ENCODE measurements at places on chromosomes 5 and 9. TPM values are rescaled to one million over a fixed set of nuclear protein-coding genes. Genes with fewer than 3 reads are reported as not detected.
A peak's percentile ranks its signal among the peaks of the same experiment; 100 is the strongest.

Gene KDM4C
- 14.3 TPM for polyA plus RNA-seq

Gene NUDT12
- 14.7 TPM for polyA plus RNA-seq

Gene CNTNAP3
- not detected for polyA plus RNA-seq

Gene DND1
- polyA plus RNA-seq = not detected

Gene LRRC26
- polyA plus RNA-seq = not detected

Gene AHRR
- 2.5 TPM for polyA plus RNA-seq

Gene ATP6V0E1
- polyA plus RNA-seq = 106 TPM

Gene TMEM232
- polyA plus RNA-seq = 0.70 TPM

Gene ADAMTSL2
- 2.6 TPM for polyA plus RNA-seq

Gene SPINK13
- polyA plus RNA-seq = 0.25 TPM

GRCh38 chr5:54904425-54904824 lies 81.0 kb downstream of the ESM1 start:
- DNase-seq = no peak

DNA sequence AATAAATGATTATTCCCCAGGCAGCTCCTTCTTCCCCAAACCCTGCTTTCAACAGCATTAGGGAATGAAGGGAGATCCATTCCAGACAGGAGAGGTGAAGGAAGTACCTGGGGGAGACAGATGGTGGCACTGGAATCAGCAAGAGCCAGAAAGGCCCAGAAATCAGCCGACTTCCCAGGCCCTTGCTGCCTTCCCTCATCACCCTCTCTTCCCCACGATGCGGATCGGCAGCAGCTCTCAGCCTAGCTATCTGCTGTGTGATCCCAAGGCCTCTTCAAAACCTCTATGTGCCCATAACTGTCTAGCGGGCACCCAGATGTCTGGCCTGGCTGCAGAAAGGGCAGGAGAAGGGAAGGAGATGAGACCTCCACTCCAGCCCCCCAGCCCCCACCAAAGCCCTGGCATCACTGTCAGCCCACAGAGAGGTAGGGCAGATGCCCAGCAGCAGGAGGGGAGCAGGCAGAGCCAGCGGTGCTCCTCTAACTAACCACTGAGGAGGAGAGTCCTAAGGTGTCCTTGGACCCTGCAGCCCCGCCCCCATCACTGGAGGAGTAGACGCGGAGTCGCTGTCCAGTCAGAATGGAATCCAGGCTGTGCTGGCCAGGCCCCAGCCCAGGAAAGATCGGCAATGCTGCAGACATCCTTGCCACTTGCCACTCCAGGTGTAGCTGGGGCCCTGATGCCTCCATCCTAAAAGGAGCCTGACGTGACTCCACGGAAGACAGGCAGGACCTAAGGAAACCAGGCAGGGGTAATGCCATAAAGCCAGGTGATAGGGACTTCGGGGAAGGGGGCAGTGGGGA lies 12.7 kb downstream of the CNTFR start:
- peak; percentile 49 for DNase-seq

DNA sequence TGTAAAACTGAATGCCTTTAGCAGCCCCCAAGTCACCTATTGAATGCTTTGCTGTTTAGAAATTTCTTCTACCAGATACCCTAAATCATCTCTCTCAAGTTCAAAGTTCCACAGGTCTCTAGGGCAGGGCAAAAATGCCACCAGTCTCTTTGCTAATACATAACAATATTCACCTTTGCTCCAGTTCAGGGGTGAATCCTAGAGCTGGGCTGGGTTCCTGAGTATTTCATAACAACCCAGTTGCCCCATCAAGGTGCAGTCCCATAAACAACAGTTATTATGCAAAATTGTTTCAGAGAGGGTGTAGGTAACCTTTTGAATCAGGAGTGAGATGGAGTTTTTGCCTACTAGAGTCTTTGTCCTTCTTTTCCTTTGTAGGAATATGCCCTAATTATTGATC lies 19.0 kb upstream of the C1QTNF3 start:
- DNase-seq = no peak

DNA sequence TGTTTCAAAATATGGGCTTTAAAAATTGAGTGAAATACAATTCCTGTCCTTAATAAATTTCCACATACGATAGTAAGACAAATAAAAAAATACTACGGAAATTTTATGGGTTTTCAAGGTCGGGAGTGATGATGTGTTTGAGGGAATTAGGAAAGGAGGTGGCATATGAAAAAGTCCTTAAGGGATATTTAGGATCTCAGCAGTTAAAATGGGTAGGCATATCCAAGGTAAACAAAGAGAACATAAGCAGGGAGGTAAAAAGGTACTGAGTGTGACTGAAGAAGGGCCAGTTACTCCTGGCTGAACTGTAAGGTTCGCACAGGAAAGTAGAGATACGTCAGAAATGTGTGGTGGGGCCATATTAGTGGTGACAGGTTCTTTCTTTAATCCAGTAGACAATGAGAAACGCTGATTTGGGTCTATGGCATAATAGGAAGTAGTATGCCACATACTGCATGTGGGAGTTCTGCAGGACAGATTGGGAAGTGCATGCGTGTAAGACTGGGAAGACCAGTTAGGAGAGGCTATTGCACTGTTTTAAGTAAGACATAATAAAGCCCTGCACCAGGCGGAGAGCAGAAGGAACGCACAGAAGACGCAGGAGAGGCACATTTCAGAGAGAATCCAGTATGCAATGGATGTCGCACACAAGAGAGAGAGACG lies 937 bp upstream of the HMGCR start:
- peak; percentile 64 for DNase-seq

- DNase-seq = no peak
Measured at GRCh38 chr9:110890416-110890815, 147.9 kb downstream of the LPAR1 start.

- DNase-seq = no peak
Measured at GRCh38 chr5:64806537-64806936, 37.8 kb downstream of the CWC27 start.

DNA sequence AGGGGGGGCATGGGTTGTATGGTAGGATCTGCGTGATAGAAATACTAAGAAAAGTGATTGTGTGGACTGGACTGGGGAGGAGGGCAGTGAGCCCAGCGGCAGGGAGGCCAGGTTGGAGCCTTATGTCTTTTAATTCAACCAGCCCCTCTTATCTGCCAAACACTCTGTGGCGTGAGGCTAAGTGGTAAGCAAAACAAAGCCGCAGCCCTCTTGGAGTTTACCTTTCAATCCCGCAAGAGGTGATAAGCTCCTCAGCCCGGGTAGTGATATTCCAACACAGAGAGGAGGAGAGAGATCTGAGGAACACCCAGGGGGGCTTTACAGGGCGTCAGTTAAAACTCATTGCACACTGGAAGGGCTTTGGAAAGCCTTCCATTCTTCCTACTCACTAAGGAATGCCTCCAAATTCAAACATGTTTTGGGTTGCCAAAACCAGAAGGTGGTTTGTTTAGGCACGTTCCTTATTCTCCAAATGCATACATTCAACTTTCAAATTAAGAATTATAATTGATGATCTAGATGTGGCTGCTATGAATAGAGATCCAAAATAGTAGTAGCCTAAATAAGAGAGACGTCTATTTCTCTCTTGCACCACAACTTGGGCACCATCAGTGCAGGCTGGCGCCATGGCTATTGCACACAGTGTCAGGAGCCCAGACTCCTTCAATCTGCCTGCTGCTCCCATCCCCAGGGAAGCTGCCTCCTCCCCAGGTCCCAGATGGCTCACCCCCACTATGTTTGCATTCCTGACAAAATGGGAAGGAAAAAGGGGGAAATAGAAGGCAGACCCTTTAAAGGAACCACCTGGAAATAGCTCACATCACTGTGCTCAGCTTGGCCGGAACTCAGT lies 75.1 kb upstream of the FSTL4 start:
- no peak for DNase-seq

DNA sequence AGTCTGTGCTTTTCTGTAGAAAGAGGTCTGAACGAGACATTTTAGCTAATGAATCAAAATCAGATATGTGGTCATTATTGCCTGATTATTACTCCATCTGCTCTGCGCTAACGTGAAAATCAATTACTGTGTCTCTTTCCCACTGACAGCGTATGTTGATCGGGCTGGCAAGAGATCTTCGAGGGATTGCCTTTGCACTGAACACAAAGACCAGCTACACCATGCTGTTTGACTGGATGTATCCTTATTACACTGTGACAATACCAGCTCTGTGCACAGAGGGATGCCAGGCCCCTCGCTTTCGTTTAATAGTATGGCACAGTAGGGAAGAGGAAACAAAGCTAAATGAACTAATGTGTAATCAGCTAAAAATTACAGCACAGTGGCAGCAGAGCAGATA lies 103.7 kb upstream of the TLX3 start:
- no peak for DNase-seq

GRCh38 chr9:107299437-107299836 lies 16.4 kb downstream of the RAD23B start:
- no peak for DNase-seq

- DNase-seq = peak; percentile 64
Measured at GRCh38 chr5:111975133-111975532, 218.1 kb upstream of the NREP start.

GRCh38 chr9:88053856-88054501 lies 79.6 kb upstream of the CDK20 start:
- no peak for DNase-seq

GRCh38 chr5:109739741-109740728 lies 50.3 kb downstream of the MAN2A1 start:
- no peak for DNase-seq

- DNase-seq = no peak
Measured at GRCh38 chr9:118929287-118929686, 439.9 kb downstream of the BRINP1 start.

- peak; percentile 59 for DNase-seq
Measured at GRCh38 chr5:134439210-134439654, 27.6 kb upstream of the CDKN2AIPNL start.

- peak; percentile 88 for DNase-seq
Measured at GRCh38 chr5:142215915-142216681, 107.5 kb downstream of the NDFIP1 start.

DNA sequence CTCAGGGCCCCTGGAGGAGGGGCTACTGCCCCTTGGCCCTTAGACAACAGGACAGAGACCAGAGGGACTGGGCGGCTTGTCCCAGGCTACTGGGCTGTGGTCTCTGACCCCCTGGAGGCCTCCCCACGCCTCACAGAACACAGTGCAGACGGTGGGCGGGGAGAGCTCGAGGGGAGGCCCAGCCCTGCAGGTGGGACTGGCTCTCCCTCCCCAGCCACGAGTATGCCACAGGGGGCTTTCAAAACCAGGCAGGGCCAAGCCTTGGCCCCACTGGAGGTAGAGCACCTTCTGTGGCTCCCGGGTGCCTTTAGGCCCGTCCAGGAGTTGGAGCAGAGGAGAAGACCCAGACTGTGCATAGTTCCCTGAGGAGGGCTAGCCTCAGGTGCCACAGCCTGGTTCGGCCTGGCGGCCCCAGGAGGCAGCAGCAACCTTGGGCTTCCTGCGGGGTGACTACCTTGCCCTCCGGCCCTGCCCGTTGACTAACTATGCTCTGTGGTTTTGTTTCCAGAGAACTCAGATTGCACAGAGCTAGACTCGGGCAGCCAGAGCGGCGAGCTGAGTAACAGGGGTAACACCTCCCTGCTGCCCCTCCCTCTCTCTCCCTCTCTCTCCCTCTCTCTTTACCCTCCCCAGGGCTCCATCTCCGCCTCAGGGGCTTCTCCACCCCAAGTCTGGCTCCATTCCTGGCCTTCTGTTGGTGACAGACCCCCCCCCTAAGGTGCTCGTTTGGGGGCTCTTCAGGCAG lies 15.5 kb downstream of the CARD19 start:
- DNase-seq = no peak

- no peak for DNase-seq
Measured at GRCh38 chr5:669111-669841, 23.9 kb downstream of the TPPP start.

- no peak for DNase-seq
Measured at GRCh38 chr9:7210854-7211637, 453.3 kb downstream of the KDM4C start.

GRCh38 chr5:78747705-78748359 lies 99.3 kb upstream of the LHFPL2 start:
- DNase-seq = peak; percentile 75

- DNase-seq = no peak
Measured at GRCh38 chr5:305459-305858, 16.1 kb upstream of the AHRR start.

DNA sequence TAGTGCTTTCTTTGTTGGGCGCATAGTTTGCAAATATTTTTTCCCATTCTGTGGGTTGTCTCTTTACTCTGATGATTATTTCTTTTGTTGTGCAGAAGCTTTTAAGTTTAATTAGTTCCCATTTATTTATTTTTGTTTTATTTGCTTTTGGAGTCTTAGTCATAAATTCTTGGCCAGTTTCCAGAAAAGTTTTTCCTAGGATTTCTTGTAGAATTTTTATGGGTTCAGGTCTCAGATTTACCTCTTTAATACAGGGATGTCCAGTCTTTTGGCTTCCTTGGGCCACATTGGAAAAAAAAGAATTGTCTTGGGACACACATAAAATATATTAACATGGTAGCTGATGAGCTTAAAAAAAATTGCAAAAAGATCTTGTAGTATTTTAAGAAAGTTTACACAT lies 122.0 kb downstream of the WDR70 start:
- no peak for DNase-seq

GRCh38 chr9:79656169-79656568 lies 84.4 kb downstream of the TLE4 start:
- no peak for DNase-seq

DNA sequence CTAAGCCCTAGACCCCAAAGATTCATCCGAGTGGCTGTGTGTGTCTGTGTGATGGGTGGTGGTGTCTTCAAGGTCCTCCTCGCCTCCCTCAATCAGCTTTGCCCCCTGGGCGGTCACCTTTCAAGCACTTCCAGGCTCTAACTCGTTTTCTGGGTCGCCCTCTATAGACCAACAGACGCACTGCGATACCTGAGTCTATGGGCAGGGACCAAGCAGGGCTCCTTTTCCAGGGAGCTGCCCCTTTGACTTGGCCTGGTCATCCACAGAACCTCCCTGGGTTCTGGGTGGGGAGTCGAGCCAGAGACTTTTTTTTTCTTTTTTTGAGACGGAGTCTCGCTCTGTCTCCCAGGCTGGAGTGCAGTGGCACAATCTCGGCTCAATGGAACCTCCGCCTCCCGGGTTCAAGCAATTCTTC lies 1.1 kb downstream of the SLC27A4 start:
- peak; percentile 48 for DNase-seq

GRCh38 chr5:54309276-54309675 lies 1.1 kb downstream of the ARL15 start:
- peak; percentile 21 for DNase-seq

GRCh38 chr5:179314606-179315355 lies 30.5 kb downstream of the ADAMTS2 start:
- no peak for DNase-seq

DNA sequence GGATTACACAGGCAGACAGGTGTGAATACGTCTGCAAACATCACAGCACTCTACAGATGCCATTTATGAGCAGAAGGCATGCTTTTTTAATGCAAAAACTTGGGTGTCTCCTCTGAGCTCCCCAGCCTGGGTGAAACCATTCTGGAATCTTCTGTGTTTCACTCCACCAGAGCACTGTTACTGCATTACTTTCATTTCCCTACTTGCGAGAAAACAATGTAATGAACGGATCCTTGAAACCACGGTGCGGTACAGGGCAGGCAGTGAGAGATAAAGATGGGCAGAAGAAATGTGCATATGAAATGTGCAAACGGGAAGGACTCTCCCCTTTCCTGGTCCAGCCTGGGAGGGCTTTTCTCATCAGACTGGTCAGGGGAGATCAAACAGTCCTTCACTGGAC lies 584.3 kb upstream of the KLF4 start:
- no peak for DNase-seq

GRCh38 chr9:122552812-122553211 lies at the start of gene OR1N2:
TSS of gene OR1N2 (plus strand) at chr9:122553112. CDS start at chr9:122553212, 100 bp downstream.
- DNase-seq = no peak

Measured in muscle of arm (tissue), 14 donors.